Smooth muscle cell of trachea (primary cell): ENCODE measurements at places on chromosomes 3 and 15. TPM values are rescaled to one million over a fixed set of nuclear protein-coding genes. Genes with fewer than 3 reads are reported as not detected.

The SLC15A2 gene
- under 0.01 and 0.50 TPM in 2 replicates for total RNA-seq

The FBXW12 gene
- 0.15 TPM in 1 of 2 replicates, not detected in the other for total RNA-seq

The UPK1B gene
- total RNA-seq, result not detected in 2 replicates

The RAF1 gene
- 112 and 171 TPM in 2 replicates for total RNA-seq

The GATM gene
- total RNA-seq, result 0.17 and 0.44 TPM in 2 replicates

The DGKG gene
- 0.17 and 0.87 TPM in 2 replicates for total RNA-seq

The SH2D7 gene
- under 0.01 TPM in 1 of 2 replicates, not detected in the other for total RNA-seq

The NR1I2 gene
- not detected in 2 replicates for total RNA-seq

The ATP13A3 gene
- 292 and 419 TPM in 2 replicates for total RNA-seq

The IGF2BP2 gene
- 36.8 and 58.6 TPM in 2 replicates for total RNA-seq

The MORC1 gene
- total RNA-seq, result not detected in 2 replicates

The SMARCC1 gene
- 24.0 and 31.9 TPM in 2 replicates for total RNA-seq

The SRP14 gene
- 208 and 209 TPM in 2 replicates for total RNA-seq

The KATNBL1 gene
- 24.6 and 46.4 TPM in 2 replicates for total RNA-seq

The SLC28A2 gene
- not detected in 2 replicates for total RNA-seq

The USF3 gene
- 9.4 and 12.9 TPM in 2 replicates for total RNA-seq

The GOLGA6L6 gene
- total RNA-seq, result not detected in 2 replicates

The NPAP1 gene
- total RNA-seq, result not detected in 2 replicates

The FANCD2OS gene
- total RNA-seq, result not detected in 2 replicates

The ROBO2 gene
- total RNA-seq, result 1.0 and 2.8 TPM in 2 replicates

The PRRT3 gene
- 5.4 and 7.1 TPM in 2 replicates for total RNA-seq

The TRIM42 gene
- not detected in 2 replicates for total RNA-seq

The PPP1R14D gene
- total RNA-seq, result not detected in 2 replicates

The PLCB2 gene
- 0.17 and 0.29 TPM in 2 replicates for total RNA-seq

The THSD4 gene
- 31.3 and 52.6 TPM in 2 replicates for total RNA-seq

The NRROS gene
- 0.58 and 1.5 TPM in 2 replicates for total RNA-seq

The KBTBD8 gene
- 1.3 and 1.5 TPM in 2 replicates for total RNA-seq

The SENP8 gene
- total RNA-seq, result 3.3 and 4.4 TPM in 2 replicates

The CERS3 gene
- total RNA-seq, result not detected in 2 replicates

The MME gene
- total RNA-seq, result 422 and 590 TPM in 2 replicates

The GPR27 gene
- total RNA-seq, result under 0.01 TPM in 1 of 2 replicates, not detected in the other

The BSN gene
- under 0.01 and 0.17 TPM in 2 replicates for total RNA-seq

The LEKR1 gene
- 0.50 and 5.1 TPM in 2 replicates for total RNA-seq

The ESYT3 gene
- total RNA-seq, result 0.17 TPM in 1 of 2 replicates, not detected in the other

The TM6SF1 gene
- total RNA-seq, result 3.0 and 3.3 TPM in 2 replicates

The ITGA11 gene
- 3.1 and 8.6 TPM in 2 replicates for total RNA-seq

The ARL13B gene
- 7.0 and 7.9 TPM in 2 replicates for total RNA-seq

The SLC9C1 gene
- not detected in 2 replicates for total RNA-seq

The CCDC39 gene
- 0.15 and 0.17 TPM in 2 replicates for total RNA-seq

The ZMYND10 gene
- 1.5 and 2.9 TPM in 2 replicates for total RNA-seq

The SOX14 gene
- total RNA-seq, result not detected in 2 replicates
